ENCODE measurements at places on chromosomes 2 and 18. TPM values are rescaled to one million over a fixed set of nuclear protein-coding genes. Genes with fewer than 3 reads are reported as not detected.

The MARCHF4 gene
- total RNA-seq: not detected

The TNFAIP6 gene
- 10.5 TPM for total RNA-seq

The HNMT gene
- 145 TPM for total RNA-seq

The CXCR2 gene
- not detected for total RNA-seq

The TSN gene
- total RNA-seq: 11.0 TPM

The SLC5A7 gene
- 7.0 TPM for total RNA-seq

GRCh38 chr2:175728032-175728431 is 274.0 kb downstream of the LNPK start:
- DNase-seq: no peak

DNA sequence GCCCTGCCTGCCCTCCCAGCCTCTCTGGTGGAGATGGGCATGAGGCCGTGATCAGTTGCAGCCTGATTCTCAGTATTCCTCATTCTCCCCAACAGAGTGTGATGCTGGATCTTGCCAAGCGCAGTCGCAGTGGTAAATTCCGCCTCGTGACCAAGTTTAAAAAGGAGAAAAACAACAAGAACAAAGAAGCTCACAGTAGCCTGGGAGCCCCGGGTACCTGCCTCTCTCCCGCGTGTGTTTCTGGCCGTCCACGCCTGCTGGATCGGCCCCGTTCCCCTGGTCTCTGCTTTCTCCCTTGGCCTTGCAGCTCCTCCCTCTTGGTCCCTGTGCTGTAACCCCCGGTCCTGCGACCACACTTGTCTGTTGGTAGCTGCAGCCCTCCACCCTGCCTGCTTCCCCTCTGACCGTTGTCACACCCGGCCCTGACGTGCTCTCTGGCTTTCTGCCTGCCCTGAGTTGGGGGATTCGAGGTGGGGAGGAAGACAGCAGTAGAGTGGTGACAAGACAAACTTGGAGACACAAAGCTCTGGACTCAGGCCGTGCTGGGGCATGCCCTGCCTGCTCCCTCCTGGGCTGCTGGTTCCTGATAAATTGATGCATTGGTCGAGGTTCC is 99.5 kb downstream of the USP40 start:
- peak; percentile 20 for DNase-seq

- no peak for DNase-seq
Measured at GRCh38 chr2:10980071-10980470, 68.3 kb downstream of the KCNF1 start.

GRCh38 chr2:158676696-158677095 is 118.4 kb upstream of the DAPL1 start:
- DNase-seq: no peak

DNA sequence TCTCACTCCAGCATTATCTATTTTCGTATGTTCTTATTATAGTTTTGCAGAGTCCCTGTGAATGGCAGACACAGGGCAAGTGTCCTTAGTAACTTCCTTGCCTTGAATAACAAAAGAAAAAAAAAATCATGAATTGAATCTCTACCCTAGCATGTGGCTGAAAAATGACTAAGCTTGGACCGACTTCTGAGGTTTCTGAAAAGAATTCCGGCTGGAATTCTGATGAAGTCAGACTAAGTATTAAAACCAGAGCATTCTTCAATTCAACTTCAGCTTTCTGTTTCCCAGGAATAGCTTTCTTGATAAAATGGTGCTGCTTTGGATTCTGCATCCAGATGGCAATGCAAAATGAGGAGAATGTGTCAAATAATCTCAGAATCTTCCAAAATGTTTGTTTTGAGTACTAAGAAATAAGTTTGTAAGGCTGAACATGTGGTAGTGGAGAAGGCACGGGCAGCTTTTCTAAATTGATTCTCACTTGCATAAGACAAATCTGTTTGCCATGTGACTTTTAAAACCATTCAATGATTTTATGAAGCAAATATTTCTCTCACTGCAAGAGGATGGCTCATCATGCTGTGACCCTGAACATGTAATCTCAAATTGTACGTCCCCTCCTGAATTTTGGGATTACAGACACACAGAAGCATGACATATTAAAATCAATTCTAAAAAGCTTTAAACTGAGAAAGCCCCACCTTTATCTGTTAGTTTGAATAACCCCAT is 1462.8 kb upstream of the LRRTM1 start:
- no peak for DNase-seq

- no peak for DNase-seq
Measured at GRCh38 chr2:130987519-130988425, 105.5 kb downstream of the FAM168B start.

DNA sequence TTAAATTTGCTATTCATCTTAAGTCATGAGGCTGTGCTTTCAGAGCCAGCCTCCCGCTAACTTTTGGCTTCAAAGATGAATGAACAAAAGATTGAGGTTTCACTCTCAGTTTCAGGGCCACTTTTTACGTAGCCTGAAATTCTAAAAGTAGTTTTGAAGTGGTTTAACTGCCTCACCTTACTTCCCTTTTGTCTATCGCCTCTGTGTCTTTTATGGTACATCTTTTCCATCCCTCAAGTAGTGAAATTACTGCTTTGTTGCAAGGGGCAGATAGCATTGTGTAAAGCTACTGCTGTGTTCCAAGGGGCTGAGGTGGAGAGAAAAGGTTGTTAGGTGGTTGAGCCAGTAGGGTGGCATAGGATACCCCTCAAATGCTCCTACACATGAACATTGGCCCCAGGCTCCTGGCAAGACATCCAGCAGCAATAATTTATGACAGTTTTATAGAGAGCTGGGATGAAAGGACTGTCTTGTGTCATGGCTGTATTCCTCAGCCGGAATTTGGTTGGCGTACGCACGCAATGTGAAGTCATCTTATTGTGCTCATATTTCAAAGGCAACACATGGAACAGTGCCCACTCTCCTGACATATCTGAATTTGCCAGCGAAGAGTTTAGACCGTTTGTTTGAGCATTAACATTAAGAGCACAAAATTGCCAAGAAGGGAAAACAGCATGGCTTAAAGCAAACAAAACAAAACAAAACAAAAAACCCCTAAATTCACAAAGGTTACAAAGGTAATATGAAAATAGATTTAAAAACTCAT is 32.2 kb downstream of the QPCT start:
- DNase-seq: no peak

DNA sequence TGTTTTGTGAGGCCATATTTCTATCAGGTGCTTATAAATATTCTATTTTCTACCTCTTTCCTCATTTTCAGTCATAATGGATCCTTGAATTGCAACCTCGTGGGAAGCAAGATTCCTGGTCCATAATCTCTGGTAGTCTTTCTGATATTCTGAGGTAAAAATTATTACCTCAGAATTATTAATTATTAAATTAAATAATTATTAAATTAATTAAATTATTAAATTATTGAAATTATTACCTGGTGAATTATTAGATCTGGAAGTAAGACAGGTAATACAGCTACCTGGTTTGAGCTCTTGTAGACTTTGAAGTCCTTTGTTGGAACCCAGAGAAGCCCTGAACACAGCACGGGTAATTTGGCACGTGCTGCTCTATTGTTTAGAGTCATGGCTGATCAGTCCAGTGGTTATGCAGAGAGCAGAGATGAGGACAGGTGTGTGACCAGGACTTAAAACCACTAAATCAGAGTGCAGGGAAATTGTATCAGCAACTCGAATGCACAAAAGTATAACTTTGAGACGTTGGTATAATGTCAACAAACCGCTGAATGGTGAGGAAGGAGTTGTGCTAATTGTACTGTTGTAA is 46.8 kb upstream of the PTPRM start:
- DNase-seq: no peak

DNA sequence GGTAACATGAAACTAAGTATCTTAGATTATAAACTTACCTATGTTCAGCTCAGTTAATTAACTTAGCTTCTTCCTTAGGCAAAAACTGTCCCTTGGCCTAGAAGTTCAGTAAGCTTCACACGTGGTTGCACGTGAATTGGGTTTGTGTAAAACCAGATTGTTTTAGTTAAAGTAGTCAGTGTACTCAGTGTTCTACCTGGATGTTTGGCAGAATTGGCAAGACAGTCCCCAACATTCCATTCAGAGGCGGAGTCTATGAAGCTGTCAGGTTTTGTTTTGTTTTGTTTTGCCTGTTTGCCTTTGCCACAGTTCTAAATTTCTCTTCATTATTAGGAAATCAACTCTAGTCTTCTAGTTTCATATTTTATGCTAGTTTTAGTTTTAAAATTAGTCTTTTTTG is 105.3 kb upstream of the ZEB2 start:
- no peak for DNase-seq

DNA sequence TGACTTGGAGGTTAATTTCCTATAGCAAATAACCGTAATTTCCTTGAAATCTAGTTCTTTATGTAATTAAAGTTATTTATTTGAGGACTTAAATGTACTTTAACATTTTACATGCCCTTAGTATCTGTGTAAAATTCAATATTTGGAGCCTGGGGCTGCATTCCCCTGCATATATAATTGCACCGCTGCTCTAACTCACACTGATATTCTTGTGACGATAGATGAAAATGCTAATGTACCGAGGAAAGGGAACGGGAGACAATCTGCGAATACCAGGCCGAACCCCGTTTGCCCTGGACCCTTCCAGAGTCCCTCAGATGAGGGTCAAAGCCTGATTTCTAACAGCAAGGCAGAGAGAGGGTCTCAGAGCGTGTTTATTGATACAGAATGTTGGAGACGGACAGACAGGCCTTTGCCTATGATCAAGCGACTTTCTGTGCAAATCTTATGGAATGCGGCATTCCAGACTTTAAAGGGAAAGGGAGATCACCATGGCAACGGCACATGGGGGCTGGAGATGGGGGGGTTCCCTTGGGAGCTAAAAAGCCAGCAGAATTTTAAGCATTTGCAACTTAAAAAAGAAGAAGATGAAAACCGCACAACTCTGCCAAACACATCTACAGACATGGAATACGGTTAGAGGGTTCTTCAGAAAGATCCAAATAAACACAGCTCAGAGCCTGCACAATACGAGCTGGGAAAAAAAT is 57.6 kb upstream of the TWIST2 start:
- DNase-seq: peak; percentile 61

Measured in stomach (tissue), 19 donors.